ENCODE measurements at places on chromosomes 2 and 18.

DNA sequence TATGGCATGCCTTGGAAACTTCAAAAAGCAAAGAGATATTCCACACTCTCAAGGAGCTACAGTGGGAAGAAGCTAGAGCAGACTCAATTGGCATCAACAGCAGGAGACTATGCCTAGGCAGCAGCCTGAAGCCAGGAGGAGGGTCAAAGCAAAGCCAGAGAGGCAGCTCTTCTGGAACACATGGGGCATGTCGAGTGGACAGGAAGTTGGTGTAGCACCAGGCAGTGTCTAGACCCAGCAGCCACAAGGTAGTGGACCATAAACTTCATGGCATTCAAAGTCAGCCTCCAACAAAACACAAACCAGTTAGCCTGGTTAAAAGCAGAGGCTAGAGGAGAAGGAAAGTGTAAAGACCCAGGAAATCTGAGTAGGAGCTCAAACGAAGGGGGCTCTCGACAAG is 311.2 kb upstream of the PKDCC start:
- DNase-seq: no peak

GRCh38 chr18:57154191-57154830 is 7.4 kb downstream of the BOD1L2 start:
- no peak for DNase-seq

DNA sequence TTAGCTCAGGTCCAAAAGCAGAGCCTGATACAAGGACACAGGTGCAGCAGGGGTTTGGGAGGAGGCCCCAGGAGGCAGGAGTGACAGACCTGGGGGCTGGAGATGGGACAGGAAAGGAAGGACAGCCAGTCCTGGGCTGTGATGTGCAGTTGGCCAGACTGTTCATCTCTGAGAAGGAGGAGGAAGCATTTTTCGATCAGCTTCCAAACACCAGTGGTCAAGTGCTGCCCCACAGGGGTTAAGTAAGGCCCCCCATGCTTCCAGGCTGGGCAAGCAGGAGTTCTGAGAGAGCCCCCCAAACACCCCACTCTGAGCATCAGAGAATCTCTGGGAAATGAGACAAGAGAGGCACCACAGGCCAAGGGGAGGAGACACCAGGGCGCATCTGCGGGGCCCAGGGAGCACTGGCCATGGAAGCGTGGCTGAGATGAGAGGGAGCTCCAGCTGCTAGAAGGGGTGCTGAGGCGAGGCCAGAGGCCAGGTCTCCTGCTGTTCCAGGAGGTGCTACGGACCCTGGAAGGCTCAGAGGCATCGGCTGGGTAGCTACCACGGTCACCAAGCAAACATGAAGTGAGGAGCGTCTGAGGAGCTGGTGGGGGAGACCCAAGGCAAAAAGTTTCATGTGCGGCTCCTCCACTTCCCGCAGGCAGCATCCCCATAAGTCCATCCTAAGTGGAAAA is 5.6 kb upstream of the HDAC4 start:
- DNase-seq: no peak

DNA sequence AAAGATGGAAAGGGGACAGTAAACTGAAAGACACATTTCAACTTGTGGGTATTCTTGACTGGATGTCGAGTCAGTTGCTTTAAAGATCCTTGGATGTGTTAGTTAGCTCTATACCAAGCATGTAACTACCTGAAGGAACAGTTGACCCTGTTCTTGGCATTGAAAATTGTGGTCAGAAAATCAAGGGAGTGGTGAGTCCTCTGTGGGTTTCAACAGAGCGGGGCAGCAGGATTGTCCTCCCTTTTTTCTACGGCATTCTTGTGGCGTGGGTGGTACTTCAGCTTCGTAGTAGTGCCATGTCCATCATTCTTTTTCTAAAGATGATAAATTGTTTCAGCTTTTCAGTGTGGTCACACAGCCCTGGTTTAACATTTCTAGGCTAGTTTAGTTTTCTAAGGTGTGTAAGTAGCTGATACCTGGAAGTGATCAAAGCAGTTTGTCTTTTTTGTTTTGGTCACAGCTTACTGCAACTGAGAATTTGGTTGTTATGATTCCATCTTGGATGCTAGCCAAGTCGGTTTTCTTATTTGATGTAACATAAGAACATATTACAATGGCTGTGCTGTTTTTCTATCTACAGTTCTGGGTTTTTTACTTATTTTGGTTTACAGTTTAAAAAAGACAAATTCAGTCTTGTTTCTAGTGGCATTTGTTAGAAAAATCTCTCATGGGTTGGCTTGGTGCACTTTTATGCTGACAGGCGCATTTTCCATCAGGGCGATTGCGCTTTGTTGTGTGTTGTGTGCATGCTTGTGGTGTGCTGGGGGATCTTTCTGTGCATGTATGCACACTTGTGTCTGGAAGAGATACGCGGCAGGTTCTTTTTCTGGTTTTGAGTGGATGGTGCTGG is 84.7 kb downstream of the ZNF407 start:
- DNase-seq: no peak

DNA sequence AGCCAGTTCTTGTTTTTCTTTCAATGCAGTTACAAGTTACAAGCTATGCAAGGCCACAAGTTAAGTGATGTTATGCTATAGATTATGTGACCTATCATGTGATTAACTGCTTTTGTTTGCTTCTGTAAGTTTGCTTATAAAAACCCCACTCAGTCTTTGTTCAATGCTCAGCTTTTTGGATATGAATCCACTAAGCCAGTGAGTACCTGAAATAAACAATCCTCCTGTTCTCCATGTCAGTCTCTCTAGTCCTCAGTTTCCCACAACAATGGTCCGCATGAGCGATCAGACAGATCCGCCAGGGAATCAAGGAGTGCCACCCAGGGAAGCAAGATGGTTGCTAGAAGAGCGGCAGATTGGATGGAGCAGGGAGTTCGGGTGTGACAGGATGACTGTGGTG is 30.7 kb upstream of the ZNF236 start:
- no peak for DNase-seq

DNA sequence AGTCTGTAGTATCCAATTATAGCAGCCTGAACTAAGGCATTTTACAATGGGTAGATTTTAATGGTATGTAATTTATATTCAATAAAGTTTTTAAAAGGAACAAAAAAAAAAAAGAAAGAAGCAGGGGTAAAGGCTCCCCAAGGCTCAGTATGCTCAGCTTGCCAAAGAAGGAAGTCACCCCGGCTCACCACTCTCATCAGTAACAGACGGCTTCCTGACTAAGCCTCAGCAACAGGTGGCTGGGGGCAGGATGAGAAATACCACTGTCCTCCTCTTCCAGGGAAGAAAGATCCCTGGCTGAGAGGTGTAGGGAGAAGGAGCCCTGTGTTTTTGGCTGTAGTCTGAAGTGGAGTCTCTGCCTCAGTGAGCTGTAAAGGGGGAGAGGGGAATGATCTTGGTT is 121.2 kb downstream of the ARHGEF4 start:
- no peak for DNase-seq

- no peak for DNase-seq
Observed at GRCh38 chr2:72984172-72984671, 66.9 kb downstream of the EMX1 start.

GRCh38 chr2:223076573-223076972 is 24.6 kb downstream of the KCNE4 start:
- no peak for DNase-seq

DNA sequence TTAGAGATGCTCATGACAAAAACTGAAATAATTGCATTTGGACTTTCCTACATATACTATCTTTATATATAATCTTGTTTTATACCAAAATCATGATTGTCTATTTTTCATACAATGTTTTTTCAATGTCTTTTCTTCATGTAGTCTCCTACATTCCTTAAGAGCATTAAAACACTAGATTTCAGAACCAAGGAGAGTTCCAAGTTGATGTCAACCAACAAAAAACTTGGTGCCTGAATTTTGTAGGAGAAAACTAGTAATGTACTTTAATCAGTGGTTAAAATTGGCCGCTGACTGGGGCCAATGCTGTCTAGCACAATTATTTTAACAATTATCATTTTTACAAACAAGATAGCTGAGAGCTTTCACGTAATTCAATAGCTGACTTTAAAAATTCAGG is 678.8 kb downstream of the DCC start:
- DNase-seq: no peak

DNA sequence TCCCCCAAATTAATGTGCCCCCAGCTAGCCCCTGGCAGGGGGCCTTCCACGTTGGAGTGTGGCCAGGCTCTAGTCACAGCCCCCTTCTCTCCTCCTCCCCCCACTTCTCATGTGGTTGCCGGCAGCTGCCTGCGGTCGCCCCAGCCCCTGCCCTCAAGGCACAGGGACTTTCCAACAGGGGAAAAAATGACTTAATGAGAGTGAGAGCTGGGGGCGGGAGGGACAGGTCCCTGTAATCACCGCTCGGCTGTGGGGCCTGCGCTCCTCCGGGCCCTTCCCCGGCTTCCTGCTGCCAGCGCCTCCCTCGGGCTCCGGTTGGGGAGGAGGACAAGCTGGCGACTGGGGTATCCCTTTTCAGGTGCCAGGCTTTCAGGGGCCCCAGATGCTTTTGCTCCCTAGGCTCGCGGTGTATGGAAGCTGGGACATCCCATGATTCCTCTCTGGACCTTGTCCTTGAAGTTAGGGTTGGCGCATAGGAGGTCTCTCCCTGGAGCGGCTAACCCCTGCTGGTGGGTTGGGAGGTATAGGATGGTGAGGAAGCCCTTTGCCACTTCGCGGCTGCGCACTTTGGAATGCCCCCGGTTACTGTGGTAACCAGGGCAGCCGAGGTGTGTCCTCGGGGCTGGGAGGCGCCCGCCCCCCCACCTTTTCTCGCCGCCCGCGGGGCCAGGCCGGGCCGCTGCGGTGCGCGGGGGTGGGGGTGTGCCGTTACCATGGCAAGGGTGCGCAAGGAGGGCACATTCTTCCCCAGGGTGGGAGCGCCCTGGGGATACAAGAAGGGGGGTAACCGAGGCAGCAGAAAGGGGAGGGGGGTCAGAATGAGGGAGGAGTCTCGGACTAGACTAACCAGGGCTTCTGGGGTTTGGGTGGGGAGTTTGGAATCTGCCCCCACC is 16.1 kb downstream of the WNT10A start:
- DNase-seq: no peak

DNA sequence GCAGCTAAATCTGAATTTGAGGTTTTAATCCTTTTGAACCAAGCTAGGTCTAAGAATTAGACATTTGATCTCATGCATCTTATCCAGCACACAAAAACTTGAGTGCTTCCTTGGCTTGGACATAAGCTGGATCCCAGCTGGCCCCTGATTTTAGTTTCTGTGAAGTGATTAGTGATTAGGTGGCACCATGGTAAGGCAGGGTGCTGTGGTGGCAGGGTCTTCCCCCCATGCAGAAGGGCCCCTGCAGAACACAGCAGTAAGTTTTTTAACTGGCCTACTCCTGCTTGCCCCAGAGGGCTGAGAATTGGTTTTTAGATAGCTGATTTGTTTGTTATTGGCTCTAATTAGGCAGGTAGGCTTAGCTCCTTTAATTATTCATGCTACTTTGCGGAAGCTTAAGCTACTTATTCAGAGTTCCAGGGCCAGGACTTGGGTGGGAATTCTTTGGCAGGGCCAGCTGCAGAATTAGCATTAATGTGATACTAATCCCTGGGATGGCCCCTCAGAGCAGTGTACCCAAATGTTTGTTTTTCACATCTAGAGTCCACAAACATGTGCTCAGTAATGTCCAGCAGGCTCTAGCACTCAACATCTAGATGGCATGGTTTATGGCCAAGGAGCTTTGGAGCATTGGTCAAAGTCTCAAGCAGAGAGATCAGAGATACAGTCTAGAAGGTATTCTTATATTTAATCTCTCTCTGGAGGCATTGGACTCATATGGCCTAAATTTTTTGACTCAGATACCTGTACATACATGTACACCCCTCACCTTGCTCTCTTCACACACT is 99.6 kb downstream of the FMNL2 start:
- no peak for DNase-seq

GRCh38 chr2:79770926-79771325 is 258.1 kb downstream of the CTNNA2 start:
- no peak for DNase-seq

GRCh38 chr2:240431271-240431660 is 4.2 kb upstream of the GPC1 start:
- DNase-seq: no peak

- no peak for DNase-seq
Observed at GRCh38 chr18:24791751-24792545, 331.5 kb downstream of the HRH4 start.

GRCh38 chr2:174059178-174059883 is 94.2 kb upstream of the SP3 start:
- DNase-seq: no peak

DNA sequence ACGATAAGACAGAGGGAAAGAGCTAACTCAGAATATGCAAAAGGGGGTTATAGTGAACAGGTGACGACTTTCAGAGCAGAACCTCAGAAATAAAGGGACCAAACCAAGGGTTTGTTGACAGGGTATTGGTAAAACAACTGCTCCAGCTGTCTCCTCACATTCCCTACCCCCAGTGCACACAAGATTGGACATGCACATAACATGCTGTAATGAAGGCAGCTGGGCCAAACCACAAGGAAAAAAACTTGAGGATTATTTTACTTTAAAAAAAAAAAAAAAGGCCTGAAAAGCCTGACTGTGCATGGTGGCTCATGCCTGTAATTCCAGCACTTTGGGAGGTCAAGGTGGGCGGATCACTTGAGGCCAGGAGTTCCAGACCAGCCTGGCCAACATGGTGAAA is 3.5 kb downstream of the RBM43 start:
- no peak for DNase-seq

DNA sequence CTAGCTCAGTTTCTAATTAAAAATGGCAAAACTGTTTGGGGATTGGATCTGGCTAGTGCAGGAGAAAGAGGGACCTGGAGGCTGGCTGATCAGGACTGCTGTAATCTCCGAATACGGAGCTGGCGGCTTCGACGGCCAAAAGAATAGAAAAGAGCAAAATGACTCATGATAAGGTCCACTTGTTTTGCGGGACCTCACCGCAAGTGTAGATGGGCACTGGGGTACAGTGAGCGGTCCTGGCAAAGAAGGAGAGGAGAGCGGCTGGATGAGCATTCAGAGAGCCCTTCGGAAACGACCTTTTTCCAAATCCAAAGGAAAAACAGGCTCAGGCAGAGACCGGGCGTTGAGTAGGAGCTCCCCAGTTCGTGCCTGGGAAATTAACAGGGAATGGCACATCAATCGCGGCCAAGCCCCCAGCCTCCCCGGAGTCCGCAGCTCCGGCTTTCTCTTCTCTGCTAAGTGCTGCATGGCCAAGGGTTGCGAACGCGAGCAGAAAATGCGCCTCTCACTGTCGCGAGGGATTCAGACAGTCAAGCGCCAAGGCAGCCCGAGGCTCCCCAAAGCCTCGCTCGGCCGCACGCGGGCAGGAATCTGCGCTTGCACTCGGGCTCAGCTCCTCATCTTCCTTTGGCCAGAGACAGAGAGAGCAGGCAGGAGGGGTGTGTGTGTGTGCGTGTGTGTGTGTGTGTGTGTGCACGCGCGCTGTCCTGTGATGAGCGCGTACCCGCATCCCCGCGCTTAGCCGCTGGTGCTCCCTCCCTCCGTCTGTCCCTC is 1.8 kb downstream of the DCC start:
- no peak for DNase-seq

DNA sequence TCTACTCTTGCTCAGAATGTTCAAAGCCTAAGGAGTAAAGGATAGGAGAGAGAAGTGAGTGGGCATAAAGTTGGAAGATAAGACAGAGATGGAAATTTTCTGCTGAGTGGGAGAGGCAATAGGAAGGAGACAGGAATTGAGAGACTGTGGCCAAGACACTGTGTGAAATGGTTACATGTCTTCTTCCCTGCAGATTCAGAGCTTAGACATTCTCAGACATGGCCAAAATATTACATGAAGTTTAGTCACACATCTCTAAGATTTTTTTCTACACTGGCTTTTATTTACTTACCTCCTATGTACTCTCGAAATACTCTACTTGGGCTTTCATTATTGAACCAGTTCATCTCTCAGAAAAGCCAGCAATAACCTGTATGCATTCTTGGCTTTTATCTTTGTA is 363.0 kb upstream of the FANCL start:
- no peak for DNase-seq

- no peak for DNase-seq
Observed at GRCh38 chr2:166814335-166814734, 73.9 kb upstream of the XIRP2 start.

Data from cortex of kidney (tissue), 1 donor.